ENCODE measurements at places on chromosomes 1 and 21.

GRCh38 chr1:20740781-20741180, 8.3 kb upstream of the SH2D5 start:
- DNase-seq = no peak

DNA sequence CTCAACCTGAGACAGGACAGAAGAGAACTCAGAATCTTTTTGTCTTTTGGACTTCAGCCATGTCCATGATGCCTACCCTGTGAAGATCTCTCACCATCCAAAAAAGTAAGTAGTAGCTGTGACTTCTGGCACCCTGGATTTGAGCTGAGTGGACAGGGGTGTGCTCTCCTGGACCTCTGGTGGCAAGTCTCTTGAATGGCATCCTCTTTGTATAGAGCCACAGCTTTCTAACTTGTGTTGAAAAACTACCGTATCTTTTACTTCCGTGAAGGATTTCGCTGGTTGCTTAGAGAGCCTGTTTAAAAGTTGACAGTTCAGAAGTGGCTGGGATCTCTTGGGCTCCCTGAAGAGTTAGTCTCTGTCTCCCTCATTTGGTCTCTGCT, 1.8 kb downstream of the MFN2 start:
- DNase-seq = no peak

- DNase-seq = peak; percentile 15
Measured at GRCh38 chr1:35264871-35265270, 3.6 kb upstream of the ZMYM4 start.

DNA sequence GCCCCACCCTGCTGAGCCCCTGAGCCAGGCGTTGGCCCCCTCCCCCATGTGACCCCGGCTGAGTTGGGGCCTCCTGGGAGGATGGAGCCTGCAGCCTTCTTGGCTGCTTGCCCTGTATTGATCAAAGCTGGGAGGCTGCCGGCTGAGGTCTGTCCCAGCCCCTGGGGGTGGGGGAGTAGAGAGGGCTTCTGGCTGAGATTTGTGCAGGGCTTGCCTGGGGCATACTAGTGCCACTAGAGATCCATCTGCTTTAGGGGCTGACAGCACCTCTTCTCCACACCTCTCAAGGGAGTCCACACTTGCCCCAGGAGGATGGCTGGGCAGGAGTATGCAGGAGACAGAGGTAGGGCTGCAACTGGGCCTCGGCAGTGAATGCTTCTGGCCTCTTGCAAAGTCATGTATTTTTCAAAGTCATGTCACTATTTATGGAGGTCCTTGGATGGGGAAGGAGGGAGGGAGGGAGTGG, 53.6 kb upstream of the SSBP3 start:
- no peak for DNase-seq

GRCh38 chr1:39409055-39409816, 82.2 kb upstream of the BMP8A start:
- DNase-seq = peak; percentile 30

DNA sequence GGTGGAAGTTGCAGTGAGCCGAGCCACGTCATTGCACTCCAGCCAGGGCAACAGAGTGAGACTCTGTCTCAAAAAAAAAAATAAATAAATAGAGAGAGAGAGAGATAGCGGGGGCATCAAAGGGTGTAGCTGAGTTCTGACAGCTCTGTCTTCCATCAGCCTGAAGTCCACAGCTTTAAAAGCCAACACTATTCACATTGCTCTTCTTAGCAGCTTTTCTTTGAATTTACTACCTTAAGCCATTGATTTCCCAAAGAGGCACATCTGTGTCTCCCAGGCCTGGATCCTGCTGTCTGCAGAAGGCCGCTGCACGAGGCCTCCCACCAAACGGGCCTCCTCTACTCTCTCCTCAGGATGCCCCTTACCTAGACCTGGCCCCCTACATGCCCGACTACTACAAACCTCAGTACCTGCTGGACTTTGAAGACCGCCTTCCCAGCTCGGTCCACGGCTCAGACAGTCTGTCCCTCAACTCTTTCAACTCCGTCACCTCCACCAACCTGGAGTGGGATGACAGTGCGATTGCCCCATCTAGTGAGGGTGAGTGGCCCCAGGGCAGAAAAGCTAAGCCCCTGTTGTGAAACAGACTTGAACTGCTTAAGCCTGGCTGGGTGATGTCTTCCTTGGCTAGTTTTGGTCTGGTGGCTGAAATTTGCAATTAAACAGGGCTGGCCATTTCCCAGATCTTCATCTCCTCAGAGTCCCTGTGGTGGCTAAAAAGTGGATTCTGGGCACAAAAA, 16.5 kb upstream of the SLC25A34 start:
- DNase-seq = no peak

DNA sequence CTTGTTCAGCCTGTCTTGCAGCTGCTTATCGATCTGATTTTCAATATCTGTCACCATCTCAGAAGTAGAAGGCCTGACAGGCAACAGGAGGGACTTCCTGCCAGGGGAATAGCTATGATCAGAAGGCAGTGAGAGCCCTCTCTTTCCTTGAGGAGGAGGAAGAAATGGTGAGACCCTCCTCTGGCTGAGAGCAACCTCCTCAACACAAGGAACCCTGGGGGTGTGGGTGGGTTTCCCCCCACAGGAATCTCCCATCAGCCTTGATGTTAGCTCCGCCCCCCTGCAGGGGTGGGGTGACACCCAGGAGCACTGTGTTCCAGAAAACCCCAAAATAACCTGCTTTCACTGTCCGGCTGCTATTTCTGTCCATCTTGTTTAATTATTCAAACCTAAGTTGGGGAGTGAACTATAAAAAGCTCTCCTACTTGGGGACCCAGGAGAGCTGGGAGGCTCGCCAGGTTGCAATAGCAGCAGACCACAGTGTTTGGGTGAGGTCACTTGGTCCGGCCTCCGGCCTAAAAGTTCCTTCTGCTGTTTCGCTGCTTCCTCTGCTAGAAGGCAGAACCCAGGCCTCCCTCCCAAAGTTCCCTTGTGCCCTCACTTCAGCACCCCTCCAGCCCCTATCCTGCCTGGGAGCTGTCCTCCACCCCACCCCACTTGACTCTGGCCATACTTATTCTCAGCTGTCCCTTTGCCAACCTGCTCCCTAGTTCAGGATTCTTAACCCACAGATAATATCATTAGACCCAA, 7.8 kb upstream of the MEF2D start:
- no peak for DNase-seq

- DNase-seq = peak; percentile 42
Measured at GRCh38 chr1:54768093-54768492, 3.8 kb upstream of the PARS2 start.

- no peak for DNase-seq
Measured at GRCh38 chr1:42657201-42657600, 1.0 kb upstream of the PPIH start.

DNA sequence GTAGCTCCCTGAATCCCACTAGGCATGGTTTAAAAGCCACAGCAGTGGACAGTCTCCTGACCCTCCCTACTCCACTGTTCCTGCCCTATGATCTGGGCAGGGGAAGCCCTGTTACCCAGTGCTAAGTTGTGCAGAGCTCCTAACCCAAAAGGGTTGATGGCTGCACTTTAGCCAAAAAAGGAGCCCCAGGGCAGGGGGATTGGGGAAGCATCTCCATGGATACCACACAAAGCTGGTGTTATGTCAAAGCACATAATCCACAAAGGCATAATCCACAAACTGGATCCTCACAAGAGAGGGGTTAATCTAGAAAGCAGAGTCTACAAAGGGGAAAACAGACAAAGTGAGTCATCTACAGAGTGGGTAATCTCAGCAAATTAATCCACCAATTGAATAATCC, 5.7 kb downstream of the RSPO1 start:
- no peak for DNase-seq

GRCh38 chr21:45970674-45971615, 10.6 kb upstream of the COL6A1 start:
- peak; percentile 34 for DNase-seq

GRCh38 chr1:113207457-113207856, 134.5 kb downstream of the LRIG2 start:
- DNase-seq = no peak

- DNase-seq = no peak
Measured at GRCh38 chr1:101371259-101371658, 134.4 kb downstream of the S1PR1 start.

DNA sequence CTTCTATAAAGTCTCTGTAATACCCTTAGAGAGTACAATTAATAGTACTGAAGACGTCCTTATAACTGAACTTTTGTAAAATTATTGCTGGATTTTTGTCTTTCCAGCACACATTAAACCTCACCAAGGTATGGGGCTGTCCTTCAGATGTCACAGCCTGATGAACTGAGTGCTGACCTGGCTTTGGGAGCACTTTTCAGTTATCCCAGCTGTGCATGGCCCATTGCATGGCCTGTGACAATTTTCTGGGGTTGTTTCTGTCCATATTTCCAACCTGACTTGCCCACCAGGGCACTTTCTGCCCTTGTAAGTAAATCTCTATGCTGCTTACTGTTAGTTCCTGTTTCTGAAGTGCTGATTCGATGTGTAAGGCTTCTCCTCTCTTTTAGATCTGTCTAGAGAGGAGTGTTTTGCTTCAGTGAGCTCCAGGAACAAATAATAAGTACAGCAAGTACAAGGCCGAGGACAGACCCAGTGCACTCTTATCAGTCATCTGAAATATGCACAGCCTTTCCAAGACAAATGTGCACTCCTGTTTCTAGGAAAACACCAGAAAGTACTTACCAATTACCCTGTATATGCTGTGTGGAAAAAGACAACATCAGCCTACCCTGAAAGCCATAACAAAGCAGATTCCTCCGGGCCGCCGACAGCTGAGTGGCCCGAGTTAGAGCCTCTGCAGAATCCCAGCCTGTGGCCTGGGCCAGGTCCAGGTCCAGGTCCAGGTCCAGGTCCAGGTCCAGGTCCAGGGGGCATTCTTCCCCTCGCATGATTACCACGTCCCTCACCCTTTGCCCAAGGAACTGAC, 121.7 kb downstream of the DHRS3 start:
- DNase-seq = no peak
